SK-N-SH (cell line): ENCODE measurements at places on chromosomes 2 and 18. TPM values are rescaled to one million over a fixed set of nuclear protein-coding genes. Genes with fewer than 3 reads are reported as not detected.

The GALR1 gene
- polyA plus RNA-seq, result not detected in 2 replicates

The GPR75 gene
- 1.8 and 2.4 TPM in 2 replicates for polyA plus RNA-seq

The SOX11 gene
- polyA plus RNA-seq, result 2.9 and 3.4 TPM in 2 replicates

The NEU4 gene
- 0.05 TPM in 1 of 2 replicates, not detected in the other for polyA plus RNA-seq

The MYO3B gene
- not detected in 2 replicates for polyA plus RNA-seq

The ITPRIPL1 gene
- polyA plus RNA-seq, result 4.3 and 5.0 TPM in 2 replicates

The UGT1A6 gene
- polyA plus RNA-seq, result not detected in 2 replicates

The HAAO gene
- not detected in 2 replicates for polyA plus RNA-seq

The ACKR3 gene
- polyA plus RNA-seq, result not detected in 2 replicates

The CKAP2L gene
- 2.9 TPM in 2 replicates for polyA plus RNA-seq

The BOD1L2 gene
- polyA plus RNA-seq, result not detected in 2 replicates

The ZC3H8 gene
- 3.0 and 3.3 TPM in 2 replicates for polyA plus RNA-seq

The DPYSL5 gene
- 0.79 and 1.8 TPM in 2 replicates for polyA plus RNA-seq

GRCh38 chr18:22485808-22486244 is 68.1 kb upstream of the CTAGE1 start:
- no peak for DNase-seq

GRCh38 chr2:7083580-7084509 is 166.6 kb downstream of the RNF144A start:
- no peak for DNase-seq

- no peak for DNase-seq
Observed at GRCh38 chr2:169095621-169096105, 26.3 kb downstream of the DHRS9 start.

DNA sequence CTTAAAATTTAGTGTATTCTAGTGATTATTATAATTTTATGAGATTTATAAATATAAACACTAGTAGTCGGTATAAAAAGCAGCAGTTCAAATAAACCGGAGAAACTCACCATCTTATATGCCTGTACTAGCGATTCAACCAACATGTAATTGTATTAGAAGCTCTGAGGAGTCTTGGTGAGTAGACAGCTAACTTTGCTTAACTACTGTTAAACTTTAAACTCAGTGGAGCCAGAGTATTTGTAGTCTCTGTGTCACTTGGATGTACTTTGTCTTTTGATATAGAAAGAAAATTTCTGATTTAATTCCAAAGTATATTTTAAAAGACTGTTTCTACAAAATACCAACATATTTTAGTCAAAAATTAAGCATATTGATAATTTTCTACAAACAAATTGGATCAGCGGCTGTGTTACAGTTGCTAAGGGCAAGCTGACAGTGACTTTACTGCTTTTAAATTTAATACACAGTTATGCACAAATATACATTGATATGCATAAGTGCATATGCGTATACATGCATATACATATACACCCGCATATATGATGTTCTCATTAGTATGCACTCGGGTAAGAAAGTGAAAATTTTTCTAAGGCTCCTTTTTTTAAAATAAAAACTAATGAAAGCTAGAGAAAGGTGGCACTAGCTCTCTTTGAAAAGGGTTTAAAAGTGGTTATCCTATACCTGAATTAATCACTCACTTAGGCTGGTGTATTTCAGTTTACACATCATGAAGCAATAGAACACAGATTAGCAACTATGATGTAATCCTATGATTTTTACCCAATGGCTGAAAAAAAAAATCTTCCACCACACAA is 374.5 kb downstream of the NCKAP5 start:
- no peak for DNase-seq

DNA sequence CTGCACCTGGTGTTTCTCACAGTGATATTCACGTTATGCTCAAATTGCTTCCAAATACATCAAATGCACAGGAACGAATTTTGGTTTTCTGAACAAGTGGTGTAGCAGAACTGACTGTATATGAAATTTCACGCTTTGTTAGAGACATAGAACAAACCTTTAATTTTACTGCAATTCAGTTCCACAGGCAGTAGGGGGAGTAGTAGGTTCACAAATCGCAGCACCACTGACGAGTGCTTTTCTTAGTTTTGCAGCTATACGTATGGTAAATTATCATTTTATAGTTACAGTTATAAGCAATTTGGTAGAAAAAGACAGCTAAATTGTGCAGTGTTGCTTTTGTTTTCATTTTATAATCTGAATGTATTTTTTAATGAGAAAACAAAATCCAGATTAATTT is 113.3 kb downstream of the KIAA1328 start:
- DNase-seq, result peak; percentile 37

GRCh38 chr2:135839713-135840112 is 2.7 kb upstream of the LCT start:
- DNase-seq, result peak; percentile 38

DNA sequence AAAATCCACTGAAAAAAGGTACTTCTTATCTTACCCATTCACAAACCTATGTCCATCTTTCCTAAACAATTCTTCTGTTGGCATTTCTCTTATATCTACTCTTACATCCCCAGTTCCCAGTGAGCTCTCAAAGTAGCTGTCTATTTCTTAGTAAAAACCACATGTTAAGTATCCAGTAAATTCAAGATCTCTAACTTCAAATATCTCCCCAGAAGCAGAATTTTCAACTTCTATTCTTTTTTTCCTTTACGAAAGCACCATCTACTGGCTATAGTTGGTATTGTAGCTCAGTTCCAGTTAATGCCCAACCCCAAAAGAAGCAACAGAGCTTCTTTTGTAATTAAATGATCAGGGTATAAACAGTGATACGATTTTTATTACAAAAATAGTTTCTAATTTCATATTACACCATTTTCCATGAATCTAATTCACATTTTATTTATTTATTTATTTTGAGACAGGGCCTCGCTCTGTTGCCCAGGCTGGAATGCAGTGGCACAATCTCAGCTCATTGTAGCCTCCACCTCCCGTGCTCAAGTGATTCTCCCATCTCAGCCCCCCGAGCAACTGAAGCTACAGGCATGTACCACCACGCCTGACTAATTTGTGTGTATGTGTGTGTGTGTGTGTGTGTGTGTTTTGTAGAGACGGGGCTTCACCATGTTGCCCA is 28.5 kb downstream of the HRH4 start:
- DNase-seq, result peak; percentile 53

DNA sequence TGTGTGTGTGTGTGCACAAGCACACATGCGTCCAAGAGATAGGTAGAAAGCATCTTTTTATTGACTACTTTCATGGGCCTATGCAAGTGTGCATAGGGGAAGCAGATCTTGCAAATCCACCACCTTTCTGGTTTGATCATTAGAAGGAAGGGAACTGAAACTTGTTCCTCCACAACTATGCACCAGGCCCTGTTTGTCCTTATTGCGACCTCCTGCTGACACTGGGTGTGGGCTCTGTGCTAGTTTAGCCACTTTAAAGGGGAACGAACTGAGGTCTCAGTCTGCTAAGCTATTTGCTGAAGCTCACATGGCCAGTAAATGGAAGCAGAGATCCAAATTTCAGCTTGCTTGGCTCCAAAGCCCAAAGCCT is 32.1 kb upstream of the INSIG2 start:
- DNase-seq, result no peak

DNA sequence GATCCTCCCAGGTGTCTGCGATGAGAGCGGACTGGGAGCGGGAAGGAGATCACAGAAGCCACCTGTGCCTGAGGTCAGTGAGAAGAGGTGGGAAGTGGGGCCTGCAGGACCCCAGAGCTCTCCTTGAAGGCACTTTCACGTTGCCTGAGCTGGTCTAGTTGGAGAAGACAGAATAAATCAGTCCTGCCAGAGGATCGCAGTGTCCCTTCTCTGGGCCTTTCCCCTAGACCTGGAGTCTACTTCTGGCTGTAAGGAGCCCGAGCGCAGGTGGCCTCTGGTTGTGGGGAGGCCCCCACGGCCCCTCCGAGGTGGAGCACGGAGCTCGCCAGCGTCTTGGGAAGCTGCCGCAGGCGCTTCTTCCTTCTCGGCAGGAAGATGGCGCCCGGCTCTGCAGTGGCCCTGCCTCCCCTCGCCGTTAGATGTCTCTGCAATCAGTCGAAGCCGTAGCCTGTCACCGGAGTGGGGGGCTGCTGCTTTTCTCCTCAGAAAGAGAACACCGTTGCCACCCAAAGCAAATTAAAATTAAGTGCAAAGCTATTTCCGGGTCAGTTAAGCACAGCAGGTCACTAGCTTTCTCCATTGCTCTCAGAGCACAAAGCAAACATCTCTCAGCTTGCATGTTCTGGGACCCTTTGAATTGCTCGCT is 212.0 kb upstream of the MYT1L start:
- DNase-seq, result no peak

GRCh38 chr2:238839428-238839827 is 8.5 kb upstream of the TWIST2 start:
- DNase-seq, result no peak

GRCh38 chr18:52333860-52334259 is 6.1 kb upstream of the DCC start:
- DNase-seq, result no peak

DNA sequence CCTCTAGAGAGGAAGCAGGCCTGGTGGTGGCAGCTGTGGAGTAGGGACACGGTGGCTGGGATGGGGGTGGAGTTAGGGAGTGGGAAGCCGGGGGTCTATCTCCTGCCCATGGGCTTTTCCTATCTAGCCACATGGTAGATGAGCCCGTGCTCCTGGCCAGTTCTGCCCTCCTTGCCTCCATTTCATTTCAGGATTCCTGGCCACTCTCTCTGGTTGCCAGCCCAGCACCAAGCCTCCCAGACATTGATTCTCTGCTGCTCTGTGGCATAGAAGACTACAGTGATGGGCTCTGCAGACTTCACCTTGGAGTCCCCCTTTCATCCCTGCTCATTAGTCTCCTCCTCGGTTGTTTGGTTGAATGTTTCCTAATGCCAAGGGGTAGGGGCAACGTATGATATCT is 19.4 kb downstream of the SIX3 start:
- DNase-seq, result no peak

DNA sequence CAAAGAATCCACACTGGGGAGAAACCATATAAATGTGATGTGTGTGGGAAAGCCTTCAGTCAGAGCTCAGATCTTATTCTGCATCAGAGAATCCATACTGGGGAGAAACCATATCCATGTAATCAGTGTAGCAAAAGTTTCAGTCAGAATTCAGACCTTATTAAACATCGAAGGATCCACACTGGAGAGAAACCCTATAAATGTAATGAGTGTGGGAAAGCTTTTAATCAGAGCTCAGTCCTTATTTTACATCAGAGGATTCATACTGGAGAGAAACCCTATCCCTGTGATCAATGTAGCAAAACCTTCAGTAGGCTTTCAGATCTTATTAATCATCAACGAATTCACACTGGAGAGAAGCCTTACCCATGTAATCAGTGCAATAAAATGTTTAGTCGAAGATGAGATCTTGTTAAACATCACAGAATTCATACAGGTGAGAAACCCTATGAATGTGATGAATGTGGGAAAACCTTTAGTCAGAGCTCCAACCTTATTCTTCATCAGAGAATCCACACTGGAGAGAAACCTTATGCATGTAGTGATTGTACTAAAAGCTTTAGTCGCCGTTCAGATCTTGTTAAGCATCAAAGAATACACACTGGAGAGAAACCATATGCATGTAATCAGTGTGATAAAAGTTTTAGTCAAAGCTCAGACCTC is 16.7 kb upstream of the ZSCAN30 start:
- no peak for DNase-seq

GRCh38 chr2:64626146-64626809 is 27.4 kb downstream of the SERTAD2 start:
- DNase-seq, result no peak

DNA sequence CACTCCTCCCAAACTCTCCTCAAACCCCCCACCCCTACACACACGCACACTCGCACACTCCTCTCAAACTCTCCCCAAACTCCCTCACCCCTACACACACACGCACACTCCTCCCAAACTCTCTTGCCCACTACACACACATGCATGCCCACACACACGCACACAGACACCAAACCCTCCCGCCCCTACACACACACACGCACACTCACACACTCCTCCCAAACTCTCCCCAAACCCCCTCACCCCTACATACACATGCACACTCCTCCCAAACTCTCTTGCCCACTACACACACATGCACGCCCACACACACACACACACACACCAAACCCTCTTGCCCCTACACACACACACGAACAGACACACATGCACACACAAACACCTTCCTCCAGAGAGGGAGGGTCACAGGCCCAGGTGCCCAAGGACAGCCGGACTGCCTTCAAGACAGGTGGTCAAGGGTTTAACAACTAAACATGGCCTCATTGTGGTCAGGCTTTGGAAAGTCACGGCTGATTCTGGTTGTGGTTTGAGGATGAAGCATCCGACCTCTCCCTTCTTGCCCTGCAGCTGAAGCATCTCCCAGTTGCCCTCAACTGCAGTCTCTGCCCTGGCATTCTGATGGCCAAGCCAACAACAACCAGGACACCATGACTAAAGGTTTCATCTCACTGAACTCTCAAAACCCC is 72.3 kb upstream of the SNTG2 start:
- no peak for DNase-seq

- DNase-seq, result no peak
Observed at GRCh38 chr2:9370746-9371145, 52.6 kb downstream of the ITGB1BP1 start.

- no peak for DNase-seq
Observed at GRCh38 chr2:102770506-102770905, 8.7 kb downstream of the TMEM182 start.

GRCh38 chr2:120176526-120176925 is 46.7 kb downstream of the TMEM185B start:
- no peak for DNase-seq

- no peak for DNase-seq
Observed at GRCh38 chr2:205589479-205589878, 92.8 kb upstream of the NRP2 start.

GRCh38 chr2:192010073-192010472 is 163.2 kb upstream of the CAVIN2 start:
- DNase-seq, result no peak

GRCh38 chr18:55252053-55252675 is 292.9 kb upstream of the CCDC68 start:
- no peak for DNase-seq

- DNase-seq, result peak; percentile 77
Observed at GRCh38 chr2:172234716-172235691, 132.3 kb upstream of the DLX2 start.

GRCh38 chr18:51655327-51655698 is 457.8 kb upstream of the MEX3C start:
- no peak for DNase-seq

DNA sequence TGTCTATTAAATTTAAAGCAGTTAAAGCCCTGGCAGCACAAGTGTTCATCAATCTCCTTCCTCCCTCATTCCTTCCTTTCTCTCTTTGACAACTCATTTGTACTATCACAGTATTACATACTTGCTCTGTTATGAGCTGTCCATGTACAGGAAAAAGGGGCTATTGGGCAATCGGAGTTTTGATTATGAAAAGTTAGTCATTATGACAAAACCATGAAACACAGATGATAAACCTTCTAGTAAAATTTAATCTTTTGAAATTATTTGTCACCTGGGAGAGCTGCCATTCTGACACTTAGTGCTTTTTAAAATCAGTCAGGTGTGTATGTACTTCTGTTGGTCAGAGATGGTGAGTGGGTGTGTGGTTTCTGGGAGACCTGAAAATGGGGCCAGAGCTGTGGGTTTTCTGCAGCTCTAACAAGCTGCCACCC is 39.4 kb downstream of the MAP4K4 start:
- DNase-seq, result no peak
